ENCODE measurements at places on chromosomes 12 and 14.

GRCh38 chr12:67648521-67649260 is at the start of gene DYRK2:
TSS of gene DYRK2 (plus strand) at chr12:67648745. CDS start at chr12:67649134, 389 bp downstream.
- DNase-seq, result peak; percentile 73

DNA sequence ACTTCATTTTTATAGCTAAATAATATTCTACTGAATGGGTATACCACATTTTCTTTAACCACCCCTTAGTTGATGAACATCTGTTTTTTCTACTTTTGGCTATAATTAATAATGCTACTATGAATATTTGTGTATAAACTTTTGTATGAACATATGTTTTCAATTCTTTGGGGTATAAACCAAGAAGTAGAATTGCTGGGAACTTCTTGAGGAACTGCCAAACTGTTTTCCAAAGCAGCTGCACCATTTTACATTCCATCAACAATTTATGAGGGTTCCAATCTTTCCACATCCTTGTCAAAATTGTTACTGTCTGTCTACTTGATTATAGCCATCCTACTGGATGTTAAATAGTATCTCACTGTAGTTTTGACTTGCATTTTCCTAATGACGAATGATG is 221.8 kb downstream of the PRKD1 start:
- no peak for DNase-seq

GRCh38 chr12:40181490-40181889 is 43.3 kb upstream of the LRRK2 start:
- DNase-seq, result no peak

DNA sequence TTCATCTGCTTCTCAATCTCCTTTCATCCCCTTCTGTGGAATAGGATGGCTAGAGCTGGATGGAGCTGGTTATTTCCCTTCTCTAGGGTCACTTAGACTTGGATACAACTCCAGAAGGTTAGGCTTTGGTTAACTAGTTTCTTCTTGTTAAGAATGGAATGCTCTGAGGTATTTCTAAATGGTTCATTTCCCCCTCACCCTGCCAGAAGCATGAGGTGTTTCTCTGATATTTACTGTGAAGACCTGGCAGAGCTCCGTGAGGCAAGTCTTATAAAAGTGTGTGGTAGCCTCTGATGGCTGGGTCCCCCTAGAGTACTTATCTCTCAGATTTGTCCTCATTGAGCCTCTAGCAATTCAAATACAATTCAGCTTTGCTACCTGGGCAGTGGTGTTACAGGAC is 207.9 kb downstream of the SLC16A7 start:
- DNase-seq, result no peak

DNA sequence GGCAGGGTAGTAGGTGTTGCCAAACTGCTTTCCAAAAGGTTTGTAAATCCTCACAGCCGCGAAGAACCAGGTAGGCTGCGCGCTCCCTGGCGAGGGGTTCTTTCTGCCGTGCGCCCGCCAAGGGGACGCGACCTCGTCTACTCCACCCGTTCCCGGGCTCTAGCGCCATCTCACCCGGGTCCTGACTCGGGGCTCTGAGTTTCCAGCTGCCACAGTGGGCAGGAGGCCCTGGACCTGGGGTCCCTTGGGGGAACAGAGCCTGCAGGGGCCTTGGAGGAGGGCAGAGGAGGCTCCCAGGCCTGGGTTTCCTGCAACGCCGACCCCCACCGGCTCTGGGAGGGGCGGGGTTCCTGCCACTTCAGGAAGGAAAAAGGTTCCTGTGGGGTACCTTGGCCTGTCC is 706 bp downstream of the ANHX start:
- no peak for DNase-seq

- DNase-seq, result no peak
Measured at GRCh38 chr12:7927470-7927869, 8.5 kb downstream of the SLC2A3 start.

GRCh38 chr14:20657216-20658211 is 16.0 kb upstream of the OR6S1 start:
- no peak for DNase-seq

GRCh38 chr12:115936997-115937916 is 340.2 kb downstream of the MED13L start:
- DNase-seq, result no peak

DNA sequence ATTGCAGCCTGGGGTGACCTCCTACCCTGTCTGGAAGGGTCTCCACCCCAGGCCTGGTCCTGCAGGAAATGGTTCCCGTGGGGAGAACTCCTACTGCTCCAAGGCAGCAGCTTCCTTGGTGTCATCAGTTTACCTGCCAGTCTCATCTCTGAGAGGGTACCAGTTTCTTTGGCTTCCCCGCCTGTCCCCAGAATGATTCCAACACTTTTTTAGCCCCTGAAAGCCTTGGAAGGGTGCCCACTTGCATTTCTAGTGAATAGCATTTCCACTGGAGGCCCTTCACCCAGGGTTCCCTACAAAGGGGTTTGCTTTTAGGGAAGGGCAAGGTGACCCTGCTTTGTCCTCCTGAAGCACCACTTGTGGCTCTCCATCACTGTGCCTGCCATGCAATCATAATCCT is 284.3 kb downstream of the ZFP36L1 start:
- DNase-seq, result no peak

DNA sequence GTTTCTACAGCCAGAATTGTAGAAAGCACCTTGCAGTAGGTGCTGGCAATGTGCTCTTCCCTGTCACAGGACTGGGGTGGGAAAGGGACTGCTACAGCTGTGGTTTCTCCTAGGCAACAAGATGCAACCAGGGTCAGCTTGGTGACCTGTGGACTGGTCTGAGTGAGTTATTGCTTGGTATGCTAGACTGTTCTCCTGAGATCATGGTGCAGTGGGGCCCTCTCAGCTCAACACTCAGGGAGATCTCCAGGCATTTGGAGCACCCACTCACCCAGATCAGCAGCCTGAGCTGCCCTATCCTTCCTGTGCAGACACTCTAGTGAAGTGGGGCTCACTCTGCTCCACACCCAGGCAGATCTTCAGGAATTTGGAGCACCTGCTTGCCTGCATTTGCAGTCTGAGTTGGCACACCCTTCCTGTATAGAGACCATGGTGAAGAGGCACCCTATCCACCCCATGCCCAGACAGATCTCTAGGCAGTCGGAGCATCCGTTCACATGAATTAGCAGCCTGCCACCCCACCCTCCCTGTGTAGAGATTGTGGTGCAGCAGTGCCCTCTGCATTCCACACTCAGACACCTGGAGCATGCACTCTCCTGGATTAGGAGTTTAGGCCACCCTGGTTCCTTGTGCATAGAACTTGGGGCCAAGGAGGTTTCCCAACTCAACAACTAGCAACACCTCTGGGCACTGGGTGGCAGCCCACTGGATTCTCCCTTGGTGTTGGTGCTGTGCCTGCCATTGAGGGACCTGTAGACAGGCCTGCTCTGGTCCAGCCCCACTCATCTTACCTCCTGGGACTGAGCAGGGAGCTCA is 3.8 kb upstream of the FAM186B start:
- no peak for DNase-seq

- DNase-seq, result no peak
Measured at GRCh38 chr12:10027721-10028120, 2.8 kb upstream of the CLEC9A start.

DNA sequence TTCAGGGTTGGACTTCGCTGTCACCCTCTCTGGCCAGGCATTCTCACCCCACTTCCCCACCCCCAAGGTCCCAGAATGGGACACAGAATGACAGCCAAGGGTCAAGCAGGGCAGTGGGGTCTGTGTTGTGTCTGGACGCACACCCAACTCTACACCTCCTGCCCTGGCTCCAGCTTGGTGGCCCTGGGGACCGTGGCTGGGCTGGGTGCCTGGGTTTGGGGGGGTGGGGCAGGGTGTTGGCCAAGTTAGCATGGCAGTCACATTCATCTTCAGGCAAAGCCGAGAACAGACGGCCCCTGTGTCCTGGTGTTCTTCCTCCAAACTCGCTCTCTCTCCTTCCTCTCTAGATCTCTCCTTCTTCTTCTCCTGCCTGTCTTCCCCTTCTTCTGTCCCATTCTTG is 5.6 kb downstream of the LRP1 start:
- no peak for DNase-seq

DNA sequence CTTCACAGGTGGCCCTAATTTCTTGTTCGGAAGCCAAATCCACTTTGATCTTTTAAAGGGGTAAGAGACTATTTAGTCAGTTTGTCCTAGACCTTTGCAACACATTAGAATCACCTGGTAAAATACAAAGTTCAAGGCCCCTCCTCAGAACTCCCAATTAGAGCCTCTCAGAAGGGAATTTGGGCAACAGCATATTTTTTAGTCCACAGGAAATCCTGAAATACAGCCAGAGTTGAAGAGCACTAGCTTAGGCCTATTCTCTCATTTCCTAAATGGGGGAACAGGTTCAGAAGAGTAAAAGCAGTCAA is 151.3 kb upstream of the FSCB start:
- DNase-seq, result no peak

GRCh38 chr12:7282844-7283243 is 21.0 kb upstream of the ACSM4 start:
- no peak for DNase-seq

DNA sequence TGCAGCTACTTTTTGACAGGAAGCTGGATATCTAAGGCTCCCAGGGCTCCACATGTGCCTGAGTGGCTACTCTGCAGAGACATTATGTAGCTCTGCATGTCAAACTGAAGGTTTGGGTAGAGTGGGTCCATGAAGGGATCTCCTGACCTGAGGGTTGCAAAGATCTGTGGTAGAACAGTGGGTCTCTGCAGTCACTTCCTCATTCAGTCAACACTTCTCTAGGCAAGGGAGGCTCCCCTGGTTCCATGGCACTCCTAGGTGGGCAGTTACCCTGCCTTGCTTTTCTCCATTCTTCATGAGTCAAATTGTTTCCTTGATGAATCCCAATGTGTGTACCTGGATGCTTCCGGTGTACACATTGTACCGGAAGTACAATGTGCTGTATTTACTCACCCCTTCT is 57.4 kb downstream of the CMAS start:
- DNase-seq, result no peak

DNA sequence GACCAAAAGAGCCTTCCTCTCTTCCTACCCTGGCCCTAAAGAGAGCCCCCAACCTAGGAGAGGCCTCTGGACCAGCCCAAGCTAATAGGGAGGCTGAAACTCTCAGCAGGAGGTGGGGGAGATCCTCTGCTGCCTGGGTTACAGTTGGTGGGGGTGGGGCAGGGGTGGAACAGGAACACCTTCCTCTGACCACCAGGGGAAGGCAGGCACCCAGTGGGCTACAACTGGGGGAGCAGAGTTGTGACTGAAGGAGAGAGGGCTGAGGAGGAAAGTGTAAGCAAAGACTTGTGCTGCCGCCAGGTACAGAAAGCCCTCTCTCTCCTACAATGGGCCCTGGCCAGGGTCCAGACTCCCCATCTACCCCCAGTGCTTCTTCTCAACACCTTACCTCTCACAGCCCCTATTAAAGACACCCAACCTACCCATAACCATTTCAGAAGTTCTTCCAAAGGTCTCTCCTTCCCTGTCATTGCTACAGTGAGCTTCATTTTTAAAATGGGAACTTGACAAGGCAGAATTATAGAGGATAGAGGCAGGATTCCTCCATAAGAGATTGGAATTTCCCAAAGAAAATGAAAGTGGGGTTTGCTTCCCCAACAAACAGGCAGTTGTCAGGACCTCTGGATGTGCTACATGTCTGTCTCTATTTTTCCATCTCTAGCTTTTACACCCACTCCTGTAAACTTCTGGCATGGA is 1.4 kb downstream of the MYO1A start:
- no peak for DNase-seq

DNA sequence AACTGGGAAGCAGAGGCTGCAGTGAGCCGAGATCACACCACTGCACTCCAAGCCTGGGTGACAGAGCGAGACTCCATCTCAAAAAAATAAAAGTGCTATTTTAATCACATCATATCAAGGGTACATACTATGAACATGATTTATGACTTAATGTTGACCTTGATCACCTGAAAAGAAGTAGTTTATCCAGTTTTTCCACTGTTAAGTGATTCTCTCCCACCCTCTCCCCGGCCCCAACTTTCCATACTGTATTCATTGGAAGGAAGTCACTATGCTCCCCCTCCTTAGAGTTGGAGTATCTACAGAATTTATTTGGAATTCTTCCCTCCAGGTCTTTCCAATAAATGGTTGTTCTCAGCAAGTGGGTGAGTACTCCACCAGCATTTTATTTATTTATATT is 3.0 kb upstream of the PRMT5 start:
- DNase-seq, result no peak
